ENCODE measurements at places on chromosomes 6 and 20.

- no peak for DNase-seq
Observed at GRCh38 chr20:50146732-50147662, 6.5 kb downstream of the PEDS1 start.

DNA sequence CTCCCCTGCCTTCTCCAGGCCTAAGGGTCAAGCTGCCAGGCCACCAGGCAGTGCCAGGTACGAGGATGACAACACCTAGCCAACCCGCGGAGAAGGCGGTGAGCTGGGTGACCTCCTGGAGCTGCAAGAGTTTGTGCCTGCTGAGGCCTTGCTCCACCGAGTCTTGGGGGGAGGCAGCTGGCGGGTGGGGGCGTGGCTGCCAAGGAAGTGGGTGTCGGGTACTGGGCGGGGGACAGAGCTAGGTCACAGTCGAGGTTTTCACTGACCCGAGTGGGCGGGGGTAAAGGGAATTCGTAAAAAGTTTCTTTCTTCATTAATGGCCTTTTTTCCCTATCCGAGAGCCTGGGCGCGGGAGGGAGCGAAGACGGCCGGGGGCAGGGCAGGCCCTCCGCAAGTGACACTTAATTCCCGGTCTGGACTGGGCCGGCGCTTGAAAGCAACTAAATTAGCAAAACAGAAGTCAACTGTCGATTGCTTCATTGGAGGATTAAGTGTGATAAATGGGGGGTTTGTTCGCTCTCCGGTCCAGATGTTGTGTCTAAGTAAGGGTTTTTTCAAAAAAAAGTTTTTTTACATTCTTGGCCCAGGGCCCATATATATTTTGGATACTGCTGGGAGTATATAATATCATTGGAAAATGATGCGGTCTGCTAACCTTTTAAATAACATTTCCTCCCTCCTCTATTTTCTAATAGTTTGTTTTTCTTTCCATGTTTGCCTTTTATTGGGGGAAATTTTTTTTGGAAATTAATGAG lies 43.1 kb upstream of the FOXP4 start:
- DNase-seq: no peak

GRCh38 chr6:85047818-85048217 lies 283.4 kb upstream of the TBX18 start:
- DNase-seq: no peak

- DNase-seq: no peak
Observed at GRCh38 chr6:6609450-6609849, 20.9 kb downstream of the LY86 start.

- DNase-seq: no peak
Observed at GRCh38 chr20:60143261-60143842, 185.1 kb downstream of the CDH26 start.

DNA sequence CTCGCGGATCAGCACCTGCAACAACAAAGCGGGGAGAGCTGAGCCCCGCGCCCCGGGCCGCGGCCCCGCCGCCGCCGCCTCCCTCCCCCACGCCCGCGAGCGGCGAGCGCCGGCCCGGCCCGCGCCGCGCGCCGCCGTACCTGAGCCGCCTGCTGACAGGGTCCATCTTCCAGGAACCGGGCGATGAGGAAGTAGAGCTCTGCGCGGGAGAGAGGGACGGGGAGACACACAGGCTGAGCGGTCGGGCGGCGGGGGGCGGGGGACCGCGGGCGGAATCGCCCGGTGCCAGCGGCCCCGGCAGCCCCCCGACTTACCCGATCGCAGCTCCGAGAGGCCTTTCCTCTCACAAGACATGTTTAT lies 359 bp downstream of the PHIP start:
- no peak for DNase-seq

GRCh38 chr6:32075781-32076180 lies 33.4 kb downstream of the TNXB start:
- no peak for DNase-seq

DNA sequence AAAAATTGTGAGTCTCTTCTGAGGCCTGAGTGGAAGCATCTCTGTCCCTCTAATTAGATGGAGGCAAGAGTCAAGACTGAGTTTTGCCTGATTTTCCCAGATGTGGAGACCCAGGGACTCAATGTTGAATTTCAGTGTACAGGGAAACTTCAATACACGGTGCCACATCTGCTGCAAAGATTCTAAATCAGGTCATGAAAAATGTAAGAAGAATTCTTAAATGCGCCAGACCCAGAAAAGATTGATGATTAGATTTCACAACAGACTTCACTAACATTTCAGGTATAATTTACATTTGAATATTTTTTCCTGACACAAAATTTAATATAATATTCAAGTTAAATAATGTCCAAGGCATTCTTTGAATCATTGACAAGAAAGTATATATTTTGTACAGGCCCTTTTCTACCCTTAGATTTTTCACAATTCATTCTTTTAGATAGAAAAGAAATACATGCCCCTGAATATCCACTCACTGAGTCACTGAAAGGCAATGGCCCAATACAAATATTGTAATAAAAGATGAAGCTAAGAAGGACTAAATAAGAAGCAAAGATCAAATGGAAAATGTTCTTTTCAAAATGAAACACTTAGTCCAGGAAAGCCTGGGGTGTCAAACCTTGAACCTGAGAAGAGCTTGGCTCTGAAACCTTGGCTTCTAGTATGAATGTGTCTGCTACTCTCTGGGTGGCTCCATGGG lies 18.2 kb upstream of the HDGFL1 start:
- DNase-seq: no peak

DNA sequence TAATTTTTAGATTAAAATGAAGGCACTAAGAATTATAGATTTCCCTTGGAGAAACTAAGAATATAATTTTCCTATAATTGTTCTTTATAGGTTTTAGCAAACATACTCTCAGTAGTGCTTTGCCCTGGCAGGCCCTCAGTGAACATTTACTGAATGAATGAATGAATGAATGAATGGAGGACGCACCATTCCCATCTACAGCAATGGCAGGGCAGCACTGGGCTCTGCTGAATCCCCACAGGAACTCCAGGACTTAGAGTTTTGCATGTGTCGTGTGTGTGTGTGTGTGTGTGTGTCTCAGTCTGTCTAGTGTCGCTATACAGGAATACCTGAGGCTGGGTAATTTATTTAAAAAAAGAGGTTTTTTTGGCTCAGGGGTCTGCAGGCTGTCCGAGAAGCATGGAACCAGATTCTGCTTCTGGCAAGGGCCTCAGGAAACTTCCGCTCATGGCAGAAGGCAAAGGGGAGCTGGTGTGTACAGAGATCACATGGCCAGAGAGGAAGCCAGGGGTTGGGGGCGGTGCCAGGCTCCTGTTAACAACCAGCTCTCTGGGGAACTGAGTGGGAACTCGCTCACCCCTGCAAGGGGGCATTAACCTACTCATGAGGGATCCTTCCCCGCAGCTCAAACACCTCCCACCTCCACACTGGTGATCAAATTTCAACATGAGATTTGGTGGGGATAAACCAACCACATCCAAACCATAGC lies 20.1 kb downstream of the RNASET2 start:
- DNase-seq: no peak

GRCh38 chr6:43420012-43420709 lies 7.2 kb upstream of the ABCC10 start:
- no peak for DNase-seq

DNA sequence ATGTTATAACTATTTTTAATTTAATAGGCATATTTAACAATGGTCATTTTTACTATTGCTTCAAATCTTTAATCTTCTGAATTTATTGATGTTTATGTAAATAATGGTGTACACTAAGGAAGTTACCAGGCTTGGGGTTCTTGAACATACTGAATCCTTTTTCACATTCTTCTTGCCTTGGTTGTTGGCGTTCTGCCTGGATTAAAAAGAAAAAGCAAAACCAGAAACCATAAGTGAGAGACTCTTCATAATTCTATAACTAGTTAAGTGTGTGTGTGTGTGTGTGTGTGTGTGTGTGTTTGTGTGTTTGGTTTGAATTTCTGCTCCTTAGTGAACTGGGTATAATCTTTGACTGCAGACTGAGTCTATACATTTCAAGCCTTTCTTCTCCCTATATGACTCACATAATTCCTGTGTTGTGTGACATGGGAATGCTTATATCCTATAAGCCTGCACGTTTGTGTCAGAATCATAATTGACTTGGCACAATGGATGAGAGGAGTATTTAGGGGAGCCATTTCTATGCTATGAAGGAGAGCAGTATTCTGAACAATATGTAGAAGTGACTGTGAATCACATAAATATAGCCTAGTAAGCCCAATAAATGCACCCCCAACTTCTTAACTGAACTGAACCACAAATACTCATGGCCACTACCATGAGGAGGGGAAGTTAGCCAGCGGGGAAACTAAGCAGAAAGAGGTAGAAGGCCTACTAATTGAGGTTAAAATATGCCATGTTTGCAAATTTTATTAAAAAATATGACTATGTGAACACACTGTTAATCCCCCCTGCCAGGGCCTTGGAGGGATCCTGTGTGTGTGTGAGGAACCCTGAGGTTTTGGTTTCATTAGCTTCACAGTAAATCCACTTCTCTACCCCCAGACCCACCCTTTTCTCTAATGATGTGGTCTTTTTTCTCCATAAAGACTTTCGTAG lies 425.5 kb downstream of the BCKDHB start:
- no peak for DNase-seq

DNA sequence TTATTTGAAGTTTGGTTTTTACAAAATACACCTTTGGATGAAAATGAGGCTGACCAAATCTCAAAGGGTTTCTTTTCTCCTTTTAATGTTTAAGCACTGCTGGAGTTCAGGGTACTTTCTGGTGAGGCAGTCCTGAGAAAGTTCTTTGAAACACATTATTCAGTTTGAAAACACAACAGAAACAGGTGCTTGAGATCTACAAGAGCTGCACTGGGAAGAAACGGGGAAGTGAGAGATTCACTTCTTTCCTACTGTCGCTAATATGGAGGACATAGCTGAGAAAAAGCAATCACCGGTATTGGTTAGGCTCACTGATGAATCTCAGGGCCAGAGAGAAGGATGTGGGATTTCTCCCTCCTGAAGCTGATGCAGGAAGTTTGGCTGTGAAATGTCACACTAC lies 22.9 kb upstream of the TMEM170B start:
- no peak for DNase-seq
